ENCODE measurements at places on chromosomes 11 and 22.

DNA sequence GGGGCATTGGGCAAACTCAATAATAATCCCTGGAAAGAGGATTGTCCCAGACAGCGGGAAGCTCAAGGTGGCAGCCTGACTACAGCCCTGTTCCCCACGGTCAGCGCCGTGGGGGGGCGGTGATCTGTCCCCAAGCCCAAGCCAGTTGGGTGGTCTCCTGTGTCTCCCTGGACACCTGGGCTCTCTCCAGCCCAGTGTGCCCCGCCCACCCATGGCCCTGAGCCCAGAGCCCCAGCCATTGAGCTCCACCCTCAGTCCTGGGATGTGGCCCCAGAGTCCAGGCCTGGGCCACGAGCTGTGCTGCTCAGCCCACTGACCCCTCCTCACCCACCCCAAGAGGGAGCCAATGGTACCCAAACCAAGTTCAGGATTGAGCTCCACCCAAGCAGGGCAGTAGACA lies 27.9 kb upstream of the PDE2A start:
- DNase-seq: no peak

GRCh38 chr22:21646608-21647590 lies 4.8 kb downstream of the SDF2L1 start:
- DNase-seq: peak; percentile 77

DNA sequence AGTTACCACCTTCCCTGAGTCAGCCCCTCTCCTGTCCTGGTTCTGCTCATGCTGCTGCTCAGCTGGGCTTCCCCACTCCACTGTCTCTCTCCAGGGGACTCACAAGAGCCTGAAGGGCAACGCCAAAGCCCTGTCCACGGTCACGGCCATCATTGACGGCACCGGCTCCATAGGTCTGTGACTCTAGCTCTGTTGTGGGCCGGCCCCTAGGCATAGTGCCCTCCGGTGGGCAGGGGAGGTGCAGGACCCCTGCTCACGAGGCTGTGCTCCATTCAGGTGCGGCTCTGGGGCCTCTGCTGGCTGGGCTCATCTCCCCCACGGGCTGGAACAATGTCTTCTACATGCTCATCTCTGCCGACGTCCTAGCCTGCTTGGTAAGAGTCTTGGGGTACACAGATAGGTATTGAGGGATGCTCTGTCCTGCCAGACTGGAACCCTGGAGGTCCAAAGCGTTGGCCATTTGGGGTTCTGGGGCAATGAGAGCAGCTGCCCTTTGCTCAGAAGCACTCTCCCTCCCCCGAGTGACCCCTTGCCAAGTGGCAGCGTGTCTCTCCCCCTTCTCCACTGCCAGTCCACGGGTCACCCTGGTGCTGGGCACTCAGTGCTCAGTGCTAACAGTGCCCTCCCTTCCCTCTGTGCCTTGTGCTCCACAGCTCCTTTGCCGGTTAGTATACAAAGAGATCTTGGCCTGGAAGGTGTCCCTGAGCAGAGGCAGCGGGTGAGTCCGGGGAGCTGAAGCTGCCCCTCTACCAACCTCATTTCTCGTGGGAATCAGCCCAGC lies 22.4 kb downstream of the SLC37A2 start:
- DNase-seq: no peak

- DNase-seq: no peak
These were observed 15.3 kb upstream of the ACCSL start for GRCh38 chr11:44032299-44033085.

DNA sequence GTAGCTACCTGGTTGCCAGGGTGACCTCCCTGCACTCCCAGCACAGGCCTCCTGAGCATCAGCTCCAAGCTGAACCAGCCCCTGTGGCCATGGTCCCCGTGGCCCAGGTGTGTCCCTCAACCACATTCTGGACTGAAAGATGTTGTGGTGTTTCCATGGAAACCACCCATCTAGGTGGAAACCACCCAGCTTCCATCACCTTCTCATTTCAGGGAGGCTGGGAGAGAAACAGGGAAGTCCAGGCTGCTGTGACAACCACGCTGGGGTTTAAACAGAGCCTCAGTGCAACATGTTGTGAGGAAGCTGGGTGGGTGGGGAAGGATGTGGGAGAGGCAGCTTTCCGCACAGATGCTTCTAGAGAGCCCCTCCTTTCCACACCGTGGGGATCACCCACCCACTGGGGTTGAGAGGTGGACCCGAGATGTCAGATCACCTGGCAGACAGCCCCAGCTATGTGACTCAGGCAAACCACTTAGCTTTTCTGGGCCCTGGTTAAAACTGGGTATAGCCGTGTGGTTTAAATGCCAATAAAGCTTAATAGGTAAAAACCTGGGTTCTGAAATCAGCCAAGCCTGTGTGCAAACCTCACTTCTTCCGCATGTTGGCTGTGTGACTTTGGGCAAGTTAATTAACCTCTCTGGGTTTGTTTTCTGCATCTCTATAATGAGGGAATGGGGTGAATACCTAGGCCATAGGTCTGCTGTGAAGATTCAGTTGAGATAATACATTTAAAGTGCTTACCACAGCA lies 46.4 kb downstream of the CD82 start:
- DNase-seq: peak; percentile 81

All from central memory CD4-positive, alpha-beta T cell (primary cell).